Stimulated activated CD8-positive, alpha-beta memory T cell treated with anti-CD3 and anti-CD28 coated beads, Interleukin-4, amount 100 ng/mL, for 1 hour (primary cell): ENCODE measurements at places on chromosomes 1 and 21.

GRCh38 chr1:222889440-222889839 is 74.6 kb downstream of the DISP1 start:
- no peak for DNase-seq

DNA sequence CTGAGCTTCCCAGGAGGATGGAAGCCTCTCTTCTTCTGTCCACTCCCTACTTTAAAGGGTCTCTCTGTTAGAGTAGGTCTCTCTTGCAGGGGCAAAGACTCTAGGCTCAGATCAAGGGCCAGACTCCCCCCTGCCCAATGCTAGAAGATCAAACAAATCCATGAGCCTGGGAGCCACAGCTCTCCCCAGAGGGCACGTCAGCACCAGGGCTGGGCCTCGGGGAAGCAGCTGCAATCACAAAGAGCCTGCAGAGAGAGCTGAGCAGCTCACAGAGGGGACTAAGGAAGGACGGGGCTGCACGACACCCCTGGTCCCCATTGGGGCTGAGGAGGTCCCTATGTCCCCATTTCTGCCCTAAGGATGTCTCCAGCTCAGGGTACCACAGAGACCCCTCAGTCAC is 3.9 kb downstream of the CNTN2 start:
- no peak for DNase-seq

DNA sequence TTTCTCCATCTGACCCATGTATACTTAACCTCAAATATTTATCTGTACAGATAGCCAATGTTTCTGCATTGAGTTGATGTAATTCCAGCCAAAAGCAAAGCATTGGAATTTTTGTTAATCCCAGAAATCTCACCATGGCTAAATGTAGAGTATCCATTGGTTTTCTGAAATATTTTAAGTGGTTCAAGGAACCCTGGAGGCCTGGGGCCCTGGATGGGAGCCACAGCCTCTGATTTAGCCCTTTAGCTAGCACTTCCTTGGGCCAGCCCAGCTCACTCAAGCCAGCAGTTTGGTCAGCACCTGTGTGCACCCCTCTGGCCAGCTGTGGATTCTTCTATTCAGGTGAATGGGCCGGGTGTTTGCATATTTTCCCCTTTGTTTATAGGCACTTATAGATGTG is 18.8 kb upstream of the EPS8L3 start:
- DNase-seq, result no peak

DNA sequence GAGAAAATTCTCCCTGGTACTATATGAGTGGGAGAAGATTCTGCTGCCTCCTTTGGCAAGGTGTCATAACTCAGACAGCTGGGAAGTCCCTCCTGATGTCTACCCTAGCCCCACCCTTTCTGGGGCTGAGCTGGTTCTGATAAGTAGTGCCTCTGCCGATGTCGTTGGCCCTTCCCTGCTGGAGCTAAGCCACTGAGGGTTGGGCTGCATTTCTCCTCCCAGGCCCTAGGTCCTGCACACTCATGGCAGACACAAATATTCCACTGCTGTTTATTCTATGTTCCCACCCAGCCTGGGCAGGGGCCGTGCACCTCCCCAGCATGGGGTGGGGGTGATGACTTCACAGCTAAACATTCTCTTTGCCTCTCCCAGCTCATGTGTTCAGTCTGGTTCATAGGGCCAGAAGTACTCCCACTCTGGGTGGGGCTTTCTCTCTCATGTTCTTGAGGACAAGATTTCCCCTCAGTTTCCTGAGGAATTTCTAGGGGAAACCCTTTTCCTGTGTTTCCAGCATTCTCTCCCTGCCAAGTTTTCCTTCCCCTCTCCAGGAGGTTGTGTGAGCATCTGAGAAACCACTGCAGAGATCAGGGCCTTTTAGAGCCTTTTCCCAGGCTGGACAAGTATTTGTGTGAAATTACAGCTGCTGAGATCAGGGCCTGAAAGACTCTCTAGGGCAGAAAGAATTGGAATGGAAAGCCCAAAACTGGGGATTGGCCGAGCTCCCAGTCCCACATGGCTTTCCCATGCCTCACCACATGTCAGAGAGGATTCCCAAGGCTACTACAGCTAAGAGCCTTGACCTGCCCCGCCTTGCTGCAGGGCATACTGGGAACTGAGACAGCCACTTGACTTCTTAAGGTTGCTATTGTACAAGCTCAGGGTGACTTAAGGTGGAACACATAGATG is 66.2 kb downstream of the ATP2B4 start:
- DNase-seq, result no peak

- DNase-seq, result no peak
These were observed 64.2 kb downstream of the VPS13D start for GRCh38 chr1:12294076-12294475.

DNA sequence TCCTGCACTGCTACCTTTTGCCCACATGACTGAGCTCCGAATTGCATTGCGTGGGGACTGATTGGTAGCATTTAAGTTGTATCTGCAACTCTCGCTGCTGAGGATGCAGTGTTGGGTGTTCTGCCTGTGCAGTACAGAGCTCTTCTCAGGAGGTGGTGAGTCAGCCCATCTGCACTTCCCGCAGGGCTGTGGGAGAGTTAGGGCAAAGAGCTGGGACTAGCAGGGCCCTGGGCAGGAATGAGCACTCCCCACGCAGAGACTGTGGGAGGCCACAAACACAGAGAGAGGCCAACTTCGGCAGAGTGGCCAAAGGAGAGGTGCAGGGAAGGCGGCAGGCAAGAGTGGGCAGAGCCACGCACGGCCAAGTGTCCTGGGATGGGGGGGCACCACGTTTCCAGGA is 244.7 kb downstream of the SIPA1L2 start:
- DNase-seq, result no peak

GRCh38 chr1:12488666-12489354 is 129.2 kb downstream of the DHRS3 start:
- DNase-seq, result no peak

DNA sequence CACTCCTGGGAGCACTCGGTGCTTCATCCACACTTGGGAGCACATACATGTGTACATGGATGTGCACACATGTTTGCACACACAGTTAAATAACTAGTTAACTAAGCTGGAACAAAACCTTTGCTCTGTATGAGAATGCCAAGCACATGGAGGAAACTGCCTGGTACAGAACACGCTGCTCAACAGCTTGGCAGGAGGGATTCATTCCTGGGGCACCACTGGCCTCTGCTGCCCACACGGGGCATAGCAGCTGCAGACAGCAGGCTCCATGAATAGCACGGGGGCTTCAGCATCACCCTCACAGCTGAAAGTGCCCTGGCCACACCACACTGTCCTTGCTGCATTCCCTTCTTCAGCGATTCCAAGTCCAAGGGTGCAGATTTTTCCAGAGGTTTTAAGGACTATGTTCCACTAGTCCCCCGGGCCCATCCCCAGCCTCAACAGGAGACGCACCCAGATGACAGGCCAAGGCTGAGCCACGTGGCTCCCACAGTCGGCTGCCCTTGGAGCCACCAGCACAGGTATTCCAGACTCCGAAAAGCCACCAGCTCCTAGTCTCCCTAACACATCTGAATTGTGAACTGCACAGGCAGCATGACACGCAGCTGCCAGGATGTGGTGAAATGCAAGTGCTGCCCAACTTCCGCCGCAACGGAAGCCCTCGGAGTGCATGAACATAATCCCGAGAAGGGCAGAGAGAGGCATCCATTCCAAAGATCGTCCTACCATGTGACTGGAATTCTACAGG is 16.9 kb downstream of the NPHP4 start:
- DNase-seq, result no peak

DNA sequence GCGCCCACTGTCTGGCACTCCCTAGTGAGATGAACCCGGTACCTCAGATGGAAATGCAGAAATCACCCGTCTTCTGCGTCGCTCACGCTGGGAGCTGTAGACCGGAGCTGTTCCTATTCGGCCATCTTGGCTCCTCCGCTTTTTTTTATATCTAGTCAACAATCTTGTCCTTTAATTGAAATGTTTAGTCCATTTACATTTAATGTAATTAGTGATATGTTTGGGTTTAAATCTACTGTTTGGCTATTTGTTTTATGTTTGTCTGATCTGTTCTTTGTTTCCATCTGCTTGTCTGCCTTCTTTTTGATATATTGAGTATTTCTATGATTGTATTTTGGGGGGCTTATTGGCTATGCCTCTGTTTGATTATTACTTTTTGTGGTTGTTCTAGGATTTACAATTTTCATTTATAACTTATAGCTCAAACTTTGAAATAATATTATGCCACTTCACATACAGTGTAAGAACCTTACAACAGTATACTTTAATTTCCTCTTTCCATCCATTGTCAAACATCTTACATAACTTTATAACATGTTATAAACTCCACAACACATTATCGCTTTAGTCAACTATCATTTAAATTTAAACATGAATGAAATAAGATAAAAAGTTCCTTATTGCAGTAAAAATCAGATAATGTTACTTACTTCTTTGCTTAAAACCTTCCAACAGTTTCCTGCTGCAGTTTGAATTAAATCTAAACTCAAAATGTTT is 16.5 kb upstream of the RYR2 start:
- DNase-seq, result no peak

- no peak for DNase-seq
These were observed 52.1 kb upstream of the CSF3R start for GRCh38 chr1:36534711-36535412.

DNA sequence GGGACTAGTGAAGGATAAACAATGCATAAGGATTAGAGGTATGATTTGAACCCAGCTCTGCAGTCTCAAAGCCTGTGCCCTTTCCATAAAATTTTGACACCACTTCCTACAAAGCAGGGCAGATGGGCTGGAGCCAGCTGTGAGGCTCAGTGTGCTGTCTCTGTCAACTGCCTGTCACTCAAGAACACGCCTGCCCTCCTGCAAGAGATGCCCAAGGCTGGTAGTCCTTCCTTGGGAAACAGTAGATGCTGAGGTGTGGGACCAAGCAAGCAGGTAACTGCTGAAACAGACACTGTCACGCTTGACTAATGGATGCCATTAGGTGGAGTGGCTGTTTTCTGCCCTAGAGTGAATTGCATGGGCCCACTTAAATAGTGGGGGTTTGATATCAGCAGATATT is 402.0 kb downstream of the PTPRU start:
- DNase-seq, result no peak

DNA sequence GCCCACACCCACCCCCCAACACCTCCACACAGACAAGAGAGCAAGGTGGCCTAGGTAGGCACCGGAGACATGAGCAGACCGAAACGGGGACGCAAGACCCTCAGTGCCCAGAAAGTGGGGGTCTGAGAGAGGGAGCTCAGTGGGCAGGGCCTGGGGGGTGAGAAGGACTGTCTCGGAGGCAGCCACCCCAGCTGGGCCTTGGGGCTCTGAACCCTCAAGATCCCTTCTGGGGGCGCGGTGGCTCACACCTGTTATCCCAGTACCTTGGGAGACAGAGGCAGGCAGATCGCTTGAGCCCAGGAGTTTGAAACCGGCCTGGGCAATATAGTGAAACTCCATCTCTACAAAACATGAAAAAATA is 9.1 kb upstream of the GNB1 start:
- DNase-seq, result no peak

DNA sequence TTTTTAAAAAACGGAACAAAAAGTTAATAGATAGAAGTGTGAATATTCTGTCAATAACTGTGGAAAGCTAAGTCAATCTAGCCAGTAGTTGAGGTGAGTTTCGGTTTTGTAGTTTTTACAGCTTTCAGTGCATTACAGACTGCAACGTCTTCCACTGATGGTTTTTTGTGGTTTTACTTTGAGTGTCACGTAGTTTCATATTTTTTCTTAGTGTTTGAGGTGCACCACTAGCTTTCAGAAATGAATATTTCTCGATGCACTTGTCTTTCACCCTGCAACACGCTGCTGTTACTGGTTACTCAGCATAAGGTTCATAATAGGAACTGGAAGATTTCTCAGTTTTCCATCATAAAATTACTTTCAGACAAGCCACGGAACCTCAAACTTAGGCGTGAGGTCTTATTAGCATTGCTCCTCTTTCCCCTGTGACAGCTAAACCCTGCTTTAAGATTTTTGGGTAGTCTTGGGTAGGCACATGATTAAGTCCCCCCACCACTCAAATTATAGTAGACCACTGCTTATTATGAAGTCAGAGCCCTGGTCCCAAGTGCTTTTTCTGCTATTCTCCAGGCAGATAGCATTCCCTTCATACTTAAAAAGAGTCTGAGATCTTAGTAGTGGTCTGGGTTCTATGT is 1412.7 kb downstream of the KCNT2 start:
- no peak for DNase-seq

DNA sequence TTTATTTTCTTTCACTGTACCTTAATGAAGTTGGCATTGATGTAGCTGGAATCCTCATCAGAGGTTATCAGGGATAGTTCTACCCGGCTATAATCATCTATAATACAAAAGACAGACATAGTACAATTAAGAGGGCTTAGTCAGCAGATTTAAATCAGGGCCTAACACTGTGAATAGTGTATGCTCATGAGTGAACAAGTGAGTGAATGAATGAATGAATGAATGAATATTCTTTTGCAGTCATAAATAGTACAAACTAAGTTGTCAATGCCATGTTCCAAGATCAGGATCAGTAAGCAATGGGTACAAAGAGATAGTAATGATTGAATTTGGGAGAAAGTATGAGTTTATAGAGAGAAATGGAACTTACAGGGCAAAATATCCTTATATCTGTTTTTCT is 12.5 kb downstream of the PTPN22 start:
- no peak for DNase-seq

- DNase-seq, result no peak
These were observed 699 bp downstream of the MAP3K6 start for GRCh38 chr1:27366113-27366410.

DNA sequence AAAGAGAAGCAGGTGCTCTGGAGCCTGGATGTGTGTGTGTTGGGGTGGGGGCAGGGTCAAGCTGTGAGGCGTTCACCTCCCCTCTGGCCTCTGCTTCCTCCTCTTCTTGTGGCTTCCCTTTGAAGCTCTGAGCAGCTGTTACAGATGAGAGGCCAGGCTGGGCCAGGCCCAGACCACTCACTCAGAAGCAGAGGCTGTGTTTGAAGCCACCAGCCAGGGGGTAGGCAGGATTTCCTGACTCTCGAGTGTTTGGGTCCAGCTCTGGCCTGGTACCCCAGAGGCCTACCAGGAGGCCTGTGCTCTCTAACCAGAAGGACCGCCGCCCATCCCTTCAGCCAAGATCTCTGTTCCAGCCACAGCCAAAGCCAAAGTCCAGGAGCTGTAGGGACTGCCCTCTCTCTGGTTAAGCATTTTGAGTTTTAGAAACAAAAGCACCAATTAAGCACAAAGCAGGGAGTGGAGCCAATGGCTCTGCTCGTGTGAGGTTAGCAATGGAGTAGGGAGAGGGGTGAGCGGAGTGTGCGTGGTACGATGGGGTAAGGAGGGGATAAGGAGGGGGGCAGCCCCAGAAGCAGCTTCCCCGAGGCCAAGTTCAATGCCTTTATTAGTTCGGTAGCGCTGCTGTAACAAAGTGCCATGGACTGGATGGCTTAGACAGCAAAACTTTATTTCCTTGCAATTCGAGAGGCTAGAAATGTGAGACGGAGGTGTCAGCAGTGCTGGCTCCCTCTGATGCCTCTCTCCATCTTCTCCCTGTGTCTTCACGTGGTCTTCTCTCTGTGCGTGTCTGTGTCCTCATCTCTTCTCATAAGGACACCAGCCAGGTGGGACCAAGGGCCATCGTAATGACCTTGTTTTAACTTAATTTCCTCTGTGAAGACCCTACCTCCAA is 20.5 kb downstream of the RCSD1 start:
- no peak for DNase-seq

- no peak for DNase-seq
These were observed 975.7 kb upstream of the ADGRL4 start for GRCh38 chr1:79982211-79982610.
